ENCODE measurements at places on chromosomes 2 and 18.

DNA sequence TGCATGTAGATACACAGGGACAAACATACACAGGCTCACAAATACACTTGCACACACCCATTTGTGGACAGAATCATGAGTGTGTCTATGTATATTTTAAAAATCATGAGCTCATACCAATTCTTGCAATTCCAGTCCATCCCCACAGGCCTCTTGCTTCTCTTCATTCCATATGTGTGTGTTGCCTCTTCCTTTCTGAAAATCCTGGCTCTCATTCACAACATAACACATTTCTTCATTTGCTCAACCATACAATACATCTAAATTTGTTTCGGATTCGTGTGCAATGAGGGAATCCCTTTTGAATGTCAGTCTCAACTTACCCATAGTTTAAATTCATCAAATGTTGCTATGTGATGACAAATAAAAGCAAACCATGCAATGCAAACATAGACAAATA, 51.4 kb downstream of the GNAL start:
- no peak for DNase-seq

DNA sequence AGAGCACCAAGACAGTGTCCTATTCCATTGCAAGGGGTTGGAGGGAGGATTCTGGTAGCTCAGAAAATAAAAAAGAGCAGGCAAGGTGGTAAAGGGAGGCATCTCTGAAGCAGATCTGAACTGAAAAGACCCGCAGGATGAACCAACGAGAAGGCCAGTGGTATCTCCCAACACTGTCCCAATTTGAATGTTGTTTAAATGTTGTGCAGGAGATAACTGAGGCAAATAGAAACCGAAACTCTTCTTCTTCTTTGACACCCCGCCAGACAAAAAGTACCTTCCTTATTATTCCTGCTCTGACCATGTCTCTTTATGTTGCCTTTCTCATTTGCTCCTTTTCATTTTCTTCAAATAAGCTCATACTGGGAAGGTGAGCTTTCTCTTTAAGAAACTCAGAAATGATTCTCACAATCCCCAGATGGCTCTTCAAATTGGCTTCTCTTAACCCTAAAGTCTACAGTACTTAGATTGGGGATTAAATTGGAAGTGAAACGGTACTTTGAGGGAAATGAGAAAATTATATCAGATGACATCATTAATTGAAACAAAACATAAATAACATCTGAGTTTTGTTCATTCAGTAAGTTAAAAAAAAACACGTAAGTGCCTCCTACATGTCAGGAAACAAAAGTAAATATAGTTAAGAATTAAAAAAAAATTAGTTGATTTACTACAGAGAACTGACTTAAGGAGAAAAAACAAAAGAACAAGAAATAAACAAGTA, 143.6 kb downstream of the WDPCP start:
- no peak for DNase-seq

- no peak for DNase-seq
Observed at GRCh38 chr2:62119311-62119974, 76.5 kb upstream of the B3GNT2 start.

- no peak for DNase-seq
Observed at GRCh38 chr2:8544786-8545694, 136.8 kb upstream of the ID2 start.

GRCh38 chr2:234421-234820, 29.4 kb downstream of the SH3YL1 start:
- no peak for DNase-seq

- DNase-seq: peak; percentile 32
Observed at GRCh38 chr2:215401896-215402379, 33.9 kb downstream of the FN1 start.

DNA sequence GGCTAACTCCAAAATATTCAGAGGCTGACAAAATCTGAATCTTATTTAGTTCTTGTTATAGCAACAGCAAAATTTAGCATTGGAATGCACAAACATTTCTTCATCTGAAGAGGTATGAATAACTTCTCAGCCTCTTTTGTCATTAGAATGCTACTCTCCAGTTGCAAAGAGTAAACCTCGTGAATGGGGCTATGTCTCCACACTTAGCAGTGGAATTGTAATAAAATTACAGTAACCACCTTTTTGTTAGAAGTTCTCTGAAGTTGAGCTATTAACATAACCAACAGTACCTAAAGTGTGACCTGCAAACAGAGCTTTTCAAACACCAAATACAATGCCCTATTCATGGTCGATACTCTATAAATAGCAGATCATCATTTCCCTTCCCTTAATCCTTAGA, 50.2 kb upstream of the GALNT3 start:
- no peak for DNase-seq

DNA sequence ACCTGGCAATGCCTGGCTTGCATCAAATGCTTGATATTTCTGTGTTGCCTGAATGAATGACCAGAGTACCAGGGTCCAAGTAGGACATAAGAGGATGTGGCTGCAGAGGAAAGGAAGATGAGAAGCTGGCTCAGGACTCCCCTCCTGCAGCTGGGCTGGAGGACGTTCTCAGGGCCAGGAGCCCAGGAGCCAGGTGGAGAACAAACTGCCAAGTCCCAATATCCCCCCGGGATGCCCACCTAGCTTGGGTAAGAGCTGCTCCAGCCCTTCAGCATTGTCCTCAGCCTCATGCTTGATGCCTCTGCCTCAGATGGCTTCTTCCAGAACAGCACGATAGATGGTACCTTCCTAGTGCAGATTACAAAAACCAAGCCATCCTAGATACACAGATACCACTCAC, 8.6 kb upstream of the ATP6V1B1 start:
- no peak for DNase-seq

DNA sequence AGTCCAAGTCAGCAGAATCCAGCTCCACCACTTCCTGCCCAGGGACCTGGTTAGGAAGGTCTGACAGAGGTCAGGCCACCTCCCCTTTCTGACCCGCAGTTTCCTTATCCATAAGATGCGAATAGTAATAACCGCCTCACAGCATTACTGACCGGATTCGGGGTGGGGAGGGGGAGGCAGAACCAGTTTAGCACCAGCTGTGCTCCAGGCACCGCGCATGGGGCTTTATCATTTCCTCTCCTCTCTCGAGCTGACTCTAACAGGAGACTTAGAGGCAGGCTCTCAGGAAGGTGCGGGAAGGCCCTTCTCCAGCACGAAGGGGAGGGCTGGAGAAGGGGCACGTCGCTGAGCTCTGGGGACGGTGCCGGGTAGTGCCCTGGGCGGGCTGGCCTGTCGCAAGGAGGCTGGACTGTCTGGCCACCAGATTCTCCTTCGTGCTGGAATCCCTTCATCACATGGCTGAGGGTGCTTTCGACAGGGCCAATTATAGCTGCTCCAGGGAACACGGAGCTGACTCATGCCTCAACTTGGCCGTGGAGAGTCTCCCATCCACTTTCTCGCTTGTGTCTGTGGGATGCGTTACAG, 5.7 kb downstream of the EHD3 start:
- DNase-seq: no peak

GRCh38 chr2:29700560-29700959, 220.8 kb downstream of the ALK start:
- no peak for DNase-seq

GRCh38 chr2:64624108-64624610, 29.6 kb downstream of the SERTAD2 start:
- no peak for DNase-seq

DNA sequence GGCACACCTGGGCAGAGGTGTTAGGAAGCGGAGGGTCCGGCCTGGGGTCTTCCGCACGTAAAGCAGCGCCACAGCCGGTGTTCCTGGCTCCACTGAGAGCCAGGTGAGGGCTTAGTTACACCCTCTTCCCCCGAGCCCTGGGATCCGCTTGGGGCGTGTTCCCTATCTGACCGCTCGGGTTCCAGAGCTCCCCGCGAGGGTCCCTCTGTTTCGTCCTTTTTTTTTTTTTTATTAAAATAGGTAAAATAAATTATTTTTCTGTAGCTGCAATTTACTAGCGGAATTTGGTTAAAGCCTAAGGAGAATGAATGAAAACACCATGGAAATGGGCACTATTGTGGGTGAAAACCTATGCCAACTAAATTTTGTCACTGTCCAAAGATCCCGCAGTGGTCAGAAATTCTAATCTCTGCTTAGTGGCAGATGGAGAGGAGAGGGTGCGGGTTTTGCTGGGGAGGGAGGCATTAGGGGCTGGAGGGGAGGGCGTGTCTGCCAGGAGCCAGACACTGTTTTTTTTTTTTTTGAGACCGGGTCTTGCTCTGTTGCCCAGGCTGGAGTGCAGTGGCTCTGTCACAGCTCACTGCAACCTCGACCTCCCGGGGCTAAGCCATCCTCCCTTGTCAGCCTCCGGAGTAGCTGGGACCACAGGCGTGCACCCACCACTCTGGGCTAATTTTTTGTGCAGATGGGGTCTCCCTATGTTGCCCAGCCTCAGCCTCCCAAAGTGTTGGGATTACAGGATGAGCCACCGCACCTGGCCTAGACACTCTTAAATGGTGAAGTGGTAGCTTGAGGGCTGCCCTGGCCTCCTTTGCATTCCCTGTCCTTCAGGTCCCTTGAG, 834 bp downstream of the PDCL3 start:
- no peak for DNase-seq

- no peak for DNase-seq
Observed at GRCh38 chr18:8559612-8560186, 49.5 kb upstream of the RAB12 start.

GRCh38 chr2:86392873-86393518, 48.2 kb upstream of the KDM3A start:
- DNase-seq: no peak

Data from forelimb muscle (tissue), 1 donor.